Left ventricle myocardium inferior (tissue), 1 donor: ENCODE measurements at places on chromosomes 1 and 21. TPM values are rescaled to one million over a fixed set of nuclear protein-coding genes. Genes with fewer than 3 reads are reported as not detected.

NKAIN1 gene
- total RNA-seq: 0.19 TPM

ADORA1 gene
- 16.4 TPM for total RNA-seq

RBP7 gene
- 23.1 TPM for total RNA-seq

PPP1R12B gene
- 706 TPM for total RNA-seq

PRDX6 gene
- 363 TPM for total RNA-seq

IQCC gene
- 0.71 TPM for total RNA-seq

ADGRB2 gene
- total RNA-seq: 12.1 TPM

TRPM2 gene
- total RNA-seq: 1.8 TPM

PLA2G2A gene
- 69.0 TPM for total RNA-seq

HAO2 gene
- total RNA-seq: not detected

MPL gene
- 0.82 TPM for total RNA-seq

CYP4A11 gene
- not detected for total RNA-seq

IRF6 gene
- total RNA-seq: 43.3 TPM

FABP3 gene
- total RNA-seq: 4,737 TPM

NBPF10 gene
- total RNA-seq: 0.69 TPM

METTL25B gene
- 18.1 TPM for total RNA-seq

ASPM gene
- total RNA-seq: 0.44 TPM

SLC35F3 gene
- total RNA-seq: not detected

RGS8 gene
- 0.05 TPM for total RNA-seq

RGS4 gene
- total RNA-seq: 3.2 TPM

FLG2 gene
- total RNA-seq: not detected

PROK1 gene
- total RNA-seq: not detected

MR1 gene
- 4.8 TPM for total RNA-seq

RNF2 gene
- total RNA-seq: 11.6 TPM

RXRG gene
- 9.3 TPM for total RNA-seq

KCTD3 gene
- total RNA-seq: 11.2 TPM

CLCA1 gene
- 0.05 TPM for total RNA-seq

MYOC gene
- total RNA-seq: 1.0 TPM

ADAM30 gene
- not detected for total RNA-seq

LCE2B gene
- not detected for total RNA-seq

LCE1F gene
- total RNA-seq: not detected

FNBP1L gene
- total RNA-seq: 28.0 TPM

AJAP1 gene
- total RNA-seq: 0.16 TPM

NMNAT2 gene
- total RNA-seq: 3.4 TPM

GUCA2A gene
- total RNA-seq: not detected

OR2T35 gene
- total RNA-seq: not detected

TOE1 gene
- total RNA-seq: 3.2 TPM

EFNA1 gene
- total RNA-seq: 42.9 TPM

ADGRL4 gene
- 19.3 TPM for total RNA-seq

SLAMF6 gene
- total RNA-seq: 0.22 TPM

NBPF4 gene
- not detected for total RNA-seq

SLC22A15 gene
- 8.4 TPM for total RNA-seq

GBP3 gene
- total RNA-seq: 7.9 TPM

USH2A gene
- total RNA-seq: 3.6 TPM

TMPRSS2 gene
- total RNA-seq: not detected

OR10Z1 gene
- total RNA-seq: not detected

NPR1 gene
- total RNA-seq: 10.4 TPM

PALMD gene
- total RNA-seq: 123 TPM

PITHD1 gene
- total RNA-seq: 40.3 TPM

SELP gene
- 10.9 TPM for total RNA-seq

A3GALT2 gene
- not detected for total RNA-seq
